Skeletal muscle cell (primary cell): ENCODE measurements at places on chromosomes 6 and 20.

- no peak for DNase-seq
Measured at GRCh38 chr6:148967011-148967520, 220.2 kb downstream of the UST start.

- DNase-seq: no peak
Measured at GRCh38 chr6:125183391-125183790, 29.8 kb downstream of the TPD52L1 start.

- DNase-seq: no peak
Measured at GRCh38 chr6:108797951-108798669, 50.1 kb upstream of the ARMC2 start.

DNA sequence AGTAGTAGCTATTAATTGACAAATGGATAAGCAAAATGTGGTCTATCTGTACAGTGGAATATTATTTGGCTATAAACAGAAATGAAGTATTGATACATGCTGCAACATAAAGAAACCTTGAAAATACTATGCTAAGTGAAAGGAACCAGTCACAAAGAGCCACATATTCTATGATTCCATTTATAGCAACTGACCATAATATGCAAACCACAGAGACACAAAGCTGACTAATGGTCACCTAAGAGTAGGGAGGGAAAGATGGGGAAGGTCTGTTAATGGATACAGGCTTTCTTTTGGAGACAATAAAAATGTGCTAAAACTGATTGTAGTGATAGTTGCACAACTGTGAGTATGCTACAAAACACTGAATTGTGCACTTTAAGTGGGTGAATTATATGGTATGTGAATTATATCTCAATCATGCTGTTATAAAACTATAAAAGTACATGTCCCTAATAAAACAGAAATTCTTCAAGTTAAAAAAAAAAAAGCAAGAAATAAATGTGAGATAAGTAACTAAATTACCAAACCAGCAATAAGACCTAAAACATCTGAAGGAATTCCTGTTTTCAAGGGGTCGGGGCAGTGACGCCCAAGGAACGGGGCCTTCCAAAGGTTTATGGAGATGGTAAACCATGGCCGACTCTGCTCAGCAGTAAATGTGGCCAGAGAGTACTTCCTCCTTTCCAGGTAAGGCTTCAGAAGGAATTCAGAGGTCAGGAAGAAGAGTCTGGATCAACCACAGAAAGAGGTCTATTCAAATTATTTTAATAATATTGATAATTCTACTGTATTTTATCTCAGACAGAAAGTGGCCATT lies 75.4 kb downstream of the ARHGAP18 start:
- DNase-seq: no peak

DNA sequence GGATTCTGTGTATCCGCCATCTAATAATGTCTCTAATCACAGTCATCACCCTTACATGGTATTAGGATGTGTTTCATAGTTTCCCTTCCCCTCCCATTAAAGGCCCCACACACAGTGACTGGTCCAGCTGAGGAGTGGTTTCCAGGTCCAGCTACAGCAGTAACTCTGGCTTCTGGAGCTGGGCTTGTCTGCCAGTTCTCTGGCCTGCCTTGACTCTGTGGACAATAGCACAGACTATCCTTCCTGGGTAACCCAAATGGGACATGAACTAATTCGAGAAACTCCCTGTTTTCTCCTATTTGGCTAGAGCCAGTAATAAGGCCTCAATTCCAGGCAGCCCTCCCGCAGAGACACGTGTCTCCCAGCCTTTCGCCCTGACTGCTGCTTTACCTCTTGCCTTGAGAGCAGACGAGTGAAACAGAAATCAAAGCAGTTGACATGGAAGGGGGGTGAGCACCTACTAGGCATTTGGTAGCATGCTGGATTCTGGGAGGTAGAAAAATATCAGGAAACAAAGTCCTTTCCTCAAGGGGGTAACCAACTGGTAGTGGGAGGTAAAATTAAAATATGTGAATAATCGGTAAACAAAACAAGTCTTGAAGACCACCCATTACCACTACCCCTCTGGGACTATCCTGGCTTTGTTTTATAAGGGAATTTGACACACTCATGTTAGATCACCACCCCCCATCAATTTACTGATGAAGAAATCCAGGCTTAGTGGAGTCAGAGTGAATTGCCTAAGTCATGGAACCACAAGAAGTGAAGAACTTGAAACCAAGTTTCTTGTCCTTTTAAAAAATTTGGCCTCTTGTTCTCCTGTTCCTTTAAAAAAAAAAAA lies 1.2 kb downstream of the TRAF3IP2 start:
- DNase-seq: peak; percentile 84

DNA sequence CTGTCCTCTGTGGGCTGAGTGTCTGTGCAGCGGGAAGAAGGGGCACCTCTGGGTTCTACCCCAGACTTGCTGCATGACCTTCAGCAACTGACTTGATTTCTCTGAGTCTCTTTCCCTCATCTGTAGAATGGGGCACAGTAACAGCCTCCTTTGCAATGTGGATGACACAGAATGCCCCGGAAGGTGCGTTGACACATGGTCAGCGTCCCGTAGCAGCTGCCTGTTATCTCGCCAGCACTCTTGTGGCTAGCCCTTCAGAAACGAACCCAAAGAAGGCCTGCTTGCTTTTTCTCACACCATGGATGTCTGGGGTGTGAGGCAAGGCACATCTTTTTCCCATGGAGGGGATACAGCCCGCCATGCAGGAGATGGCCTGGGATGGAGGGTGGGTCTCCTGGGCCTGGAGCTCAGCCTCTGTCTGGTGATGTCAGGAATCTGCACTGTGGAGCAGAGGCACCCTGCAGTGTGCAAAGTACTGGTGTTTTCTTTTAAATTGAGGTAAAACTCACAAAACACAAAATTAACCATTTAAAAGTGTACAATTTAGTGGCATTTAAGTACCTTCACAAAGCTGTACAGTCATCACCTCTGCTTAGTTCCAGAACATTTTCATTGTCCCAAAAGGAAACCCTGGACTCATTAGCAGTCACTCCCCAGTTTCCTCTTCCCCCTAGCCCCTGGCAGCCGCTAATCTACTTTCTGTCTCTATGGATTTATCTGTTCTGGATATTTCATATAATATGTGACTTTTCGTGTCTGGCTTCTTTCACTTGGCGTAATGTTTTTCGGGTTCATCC lies 59.8 kb upstream of the FAM83D start:
- DNase-seq: no peak

DNA sequence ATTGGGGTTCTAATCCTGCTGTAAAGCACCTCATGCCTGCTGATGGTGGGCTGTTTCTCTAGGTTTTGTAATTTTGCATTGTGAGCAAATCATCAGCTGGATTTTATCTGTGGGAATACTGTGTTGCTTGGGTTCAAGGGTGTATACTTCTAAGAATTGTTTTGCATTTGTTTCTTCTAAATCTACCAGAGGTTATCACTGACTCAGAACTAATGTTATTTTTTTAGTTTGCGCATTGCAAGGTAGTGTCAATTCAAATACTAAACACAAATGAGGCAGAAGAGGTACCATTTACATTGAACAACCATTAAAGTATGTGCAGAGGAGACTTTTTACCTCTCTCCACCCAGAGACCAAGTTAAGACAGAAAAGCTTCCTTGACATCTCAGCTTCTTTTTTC lies 60.0 kb downstream of the CEP162 start:
- no peak for DNase-seq

GRCh38 chr6:157386454-157386853 lies 5.5 kb downstream of the ZDHHC14 start:
- DNase-seq: no peak

- peak; percentile 18 for DNase-seq
Measured at GRCh38 chr20:57622579-57623381, 2.6 kb upstream of the ZBP1 start.

DNA sequence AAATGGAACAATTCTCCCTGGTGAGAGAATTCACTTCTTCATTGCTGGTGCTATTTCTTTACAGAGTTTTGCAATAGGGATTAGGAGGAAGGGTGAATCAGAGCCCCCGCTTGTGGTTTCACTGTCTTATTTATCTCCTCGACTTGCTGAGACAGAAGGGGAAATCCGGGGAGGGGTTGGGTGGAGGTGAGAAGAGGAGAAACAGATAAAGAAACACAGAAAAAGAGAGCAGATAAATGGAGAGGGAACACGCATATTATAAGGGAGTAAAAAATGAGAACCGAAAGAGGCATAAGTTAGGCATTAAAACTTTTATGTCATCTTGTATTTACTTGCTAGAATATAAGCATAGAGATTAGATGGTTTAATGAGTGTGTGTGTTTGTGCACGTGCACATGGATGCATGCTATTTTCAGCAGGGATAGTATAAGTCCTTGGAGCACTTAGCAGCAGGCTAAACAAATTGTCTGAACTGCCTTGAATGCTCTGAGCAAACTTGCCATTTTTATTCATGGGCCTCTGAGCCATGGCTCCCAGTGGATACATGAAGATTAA lies 105.0 kb downstream of the OLIG3 start:
- peak; percentile 13 for DNase-seq

GRCh38 chr6:109187399-109188114 lies 92.2 kb downstream of the CEP57L1 start:
- DNase-seq: no peak

GRCh38 chr20:34891166-34892062 lies 15.0 kb downstream of the ACSS2 start:
- no peak for DNase-seq

DNA sequence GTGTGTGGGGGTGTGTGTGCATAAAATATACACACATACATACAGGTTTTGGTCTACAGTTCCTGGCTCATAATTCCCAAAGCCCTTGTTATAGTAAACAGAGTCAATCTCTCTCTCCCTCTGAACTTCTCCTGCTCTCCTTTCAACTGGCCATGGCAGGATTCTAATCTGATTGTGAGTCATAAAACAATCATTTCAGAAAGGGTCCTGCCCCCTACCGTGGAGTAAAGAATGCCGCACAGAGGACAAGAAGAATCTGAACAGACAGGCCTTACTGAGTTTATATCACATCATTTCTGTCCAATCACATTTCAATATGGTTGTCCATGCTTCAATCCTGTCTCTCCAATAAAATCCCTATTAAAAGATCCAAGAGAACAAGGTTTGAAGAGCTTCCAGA lies 416.9 kb downstream of the FRK start:
- DNase-seq: no peak
